ENCODE measurements at places on chromosomes 5 and 9.

DNA sequence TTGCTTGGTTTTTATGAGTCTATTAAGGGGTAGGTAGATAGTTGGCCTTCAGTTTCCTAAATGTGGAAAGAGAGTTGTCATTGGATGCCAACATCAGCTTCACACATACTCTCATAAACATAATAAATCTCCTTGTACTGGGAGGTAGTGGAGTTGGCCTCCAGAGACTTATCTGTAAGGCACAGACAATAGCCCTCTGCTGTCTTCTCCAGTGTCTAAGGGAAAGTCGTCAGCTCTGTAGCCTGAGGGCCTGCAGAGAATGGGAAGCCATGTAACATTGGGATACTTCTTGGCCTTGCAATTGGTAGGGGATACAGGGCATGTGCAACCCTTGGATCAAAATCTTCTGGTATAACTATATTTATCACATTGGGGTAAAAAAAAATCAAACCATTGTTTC lies 331.9 kb upstream of the KLF9 start:
- no peak for DNase-seq

GRCh38 chr9:7844242-7844641 lies 44.7 kb upstream of the DMAC1 start:
- no peak for DNase-seq

- DNase-seq, result no peak
These were observed 117.9 kb downstream of the BNC2 start for GRCh38 chr9:16752601-16753000.

- peak; percentile 78 for DNase-seq
These were observed 95.1 kb downstream of the DAPK1 start for GRCh38 chr9:87592554-87593358.

- DNase-seq, result no peak
These were observed 43.0 kb upstream of the NOTCH1 start for GRCh38 chr9:136588663-136589464.

- no peak for DNase-seq
These were observed 119.1 kb upstream of the COL5A1 start for GRCh38 chr9:134522502-134522848.

DNA sequence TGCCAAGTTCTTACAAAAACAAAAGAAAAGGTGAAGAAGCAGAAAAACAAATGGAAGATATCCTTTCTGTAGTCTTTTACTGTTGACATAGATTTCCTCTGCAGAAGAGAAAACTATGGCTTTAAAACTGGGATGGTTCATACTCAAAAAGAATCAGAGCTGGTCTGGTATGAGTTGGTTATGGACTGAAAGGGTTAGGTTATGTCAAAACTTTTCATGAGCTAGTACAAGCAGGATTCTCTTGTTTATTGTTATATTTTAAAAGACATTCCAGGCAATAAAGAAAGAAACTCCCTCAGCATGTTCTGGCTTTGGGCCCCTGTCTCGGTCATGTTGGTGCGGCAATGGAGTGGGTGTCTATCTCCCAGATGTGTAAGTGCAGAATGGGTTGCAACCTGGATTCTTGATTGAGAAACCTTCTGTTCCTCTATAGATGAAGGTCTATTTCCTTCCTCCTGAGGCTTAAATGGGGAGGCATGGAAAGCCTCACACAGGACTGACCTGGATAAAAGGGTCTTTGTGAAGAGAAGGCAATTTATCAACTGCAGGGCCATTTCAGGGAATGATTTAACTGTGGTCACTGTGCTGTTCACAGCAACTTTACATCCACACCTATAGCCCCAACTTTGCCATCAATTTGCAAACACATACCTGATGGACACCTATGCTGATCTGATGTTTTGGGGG lies 209.6 kb upstream of the TNC start:
- no peak for DNase-seq

GRCh38 chr9:122087406-122088200 lies 5.5 kb downstream of the TTLL11 start:
- no peak for DNase-seq

GRCh38 chr9:98092613-98092931 lies 26.4 kb downstream of the TRIM14 start:
- no peak for DNase-seq

- DNase-seq, result no peak
These were observed 275.8 kb upstream of the RIOK2 start for GRCh38 chr5:97458851-97459250.

GRCh38 chr9:112793213-112793810 lies 42.8 kb downstream of the SNX30 start:
- peak; percentile 75 for DNase-seq

- DNase-seq, result no peak
These were observed 981.7 kb downstream of the NR2F1-AS1 start for GRCh38 chr5:92599217-92599810.

DNA sequence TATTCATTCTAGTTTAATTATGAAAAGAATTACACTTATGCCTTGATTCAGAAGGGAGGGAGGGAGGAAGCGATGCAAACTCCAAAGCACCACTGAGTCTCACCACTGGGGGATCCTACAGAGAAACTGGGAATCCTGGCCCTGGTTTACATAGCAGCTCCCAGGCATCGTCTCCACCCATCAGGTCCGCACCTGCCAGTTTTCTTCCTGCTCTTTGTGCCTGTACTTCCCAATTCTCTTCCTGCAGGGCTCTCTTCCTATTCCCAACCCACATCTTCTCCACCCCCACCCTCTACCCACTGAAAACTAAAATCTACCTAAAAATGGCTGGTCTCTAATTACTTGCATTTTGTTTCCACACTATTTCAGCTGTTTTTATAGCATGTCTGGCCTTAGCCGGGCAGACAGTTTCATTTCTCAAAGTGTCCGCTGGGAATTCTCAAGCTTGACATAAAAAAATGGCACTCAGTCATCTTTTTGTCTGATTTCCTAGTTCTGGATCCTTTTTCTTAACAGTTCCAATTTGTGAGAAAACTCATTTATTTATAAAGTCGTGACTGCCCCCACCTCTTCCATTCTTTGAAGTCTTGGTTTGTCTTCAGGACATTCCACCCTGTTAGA lies 1.6 kb upstream of the TNIP1 start:
- no peak for DNase-seq

GRCh38 chr9:69178583-69179011 lies 4.5 kb downstream of the TJP2 start:
- no peak for DNase-seq

DNA sequence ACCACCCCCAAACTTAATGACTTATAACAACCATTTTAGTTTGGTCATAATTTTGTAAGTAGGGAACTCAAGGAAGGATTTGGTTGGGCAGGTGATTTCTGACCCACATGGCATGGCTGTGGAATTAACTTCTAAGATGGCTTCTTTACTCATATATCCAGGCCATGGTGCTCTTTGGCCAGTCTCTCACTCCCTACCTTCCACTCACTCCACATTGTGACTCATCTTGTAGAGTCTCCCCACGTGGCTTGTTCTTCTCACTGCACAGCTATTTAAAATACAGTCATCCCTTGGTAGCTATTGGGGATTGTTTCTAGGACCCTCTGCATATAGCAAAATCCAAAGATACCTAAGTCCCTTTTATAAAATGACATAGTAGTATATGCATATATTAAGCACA lies 76.6 kb upstream of the MAST4 start:
- DNase-seq, result no peak

DNA sequence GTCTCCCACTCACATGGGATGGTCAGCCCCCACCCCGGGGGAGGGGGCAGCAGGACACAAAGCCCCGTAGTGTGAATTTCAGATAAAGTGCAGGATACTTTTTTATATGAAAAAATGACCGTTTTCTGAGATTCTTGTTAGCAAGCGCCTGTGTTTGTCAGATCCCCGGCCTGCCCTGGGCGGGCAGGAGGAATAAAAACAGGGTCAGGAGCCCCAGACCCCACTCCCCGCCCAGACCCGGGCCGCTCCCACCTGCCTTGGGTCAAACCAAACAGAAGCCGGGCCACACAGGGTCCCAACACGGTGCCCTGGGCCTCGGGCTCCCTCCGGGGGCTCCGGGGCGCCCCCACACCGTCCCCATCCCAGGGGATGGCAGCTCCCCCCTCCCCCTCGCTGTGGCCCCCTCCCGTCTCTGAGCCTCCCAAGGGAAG lies 13.5 kb upstream of the NRARP start:
- no peak for DNase-seq

DNA sequence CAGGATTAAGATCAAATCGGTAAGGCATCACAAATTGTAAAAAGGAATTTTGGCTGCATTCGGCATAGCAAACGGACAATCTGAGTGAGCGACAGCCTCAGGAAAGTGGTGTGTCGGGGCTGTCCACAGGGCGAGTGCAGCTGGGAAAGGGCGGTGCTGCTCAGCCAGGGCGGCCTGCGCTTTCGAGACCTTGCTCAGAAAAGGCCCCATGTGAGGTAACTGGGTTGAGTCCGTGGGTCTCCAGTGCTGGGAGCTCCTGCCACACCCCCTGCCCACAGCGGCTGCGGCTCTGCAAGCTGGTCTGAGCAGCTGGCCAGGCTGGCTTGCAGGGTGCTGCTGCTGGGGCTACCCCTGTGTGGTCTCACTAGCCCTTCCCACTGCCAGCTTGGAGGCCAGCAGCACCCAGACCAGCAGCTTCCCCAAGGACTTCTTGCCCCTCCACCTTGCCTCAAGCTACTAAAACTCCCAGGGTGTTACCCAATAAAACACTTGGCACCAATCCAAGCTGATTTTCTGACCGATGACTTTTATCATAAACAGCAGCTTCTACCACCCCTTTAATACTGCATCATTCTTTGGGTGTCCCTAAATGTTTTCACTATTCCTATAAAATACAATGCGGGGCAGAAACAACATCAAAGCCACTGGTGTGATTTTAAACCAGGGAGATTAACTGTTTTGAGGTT lies 6.2 kb downstream of the SURF2 start:
- no peak for DNase-seq

DNA sequence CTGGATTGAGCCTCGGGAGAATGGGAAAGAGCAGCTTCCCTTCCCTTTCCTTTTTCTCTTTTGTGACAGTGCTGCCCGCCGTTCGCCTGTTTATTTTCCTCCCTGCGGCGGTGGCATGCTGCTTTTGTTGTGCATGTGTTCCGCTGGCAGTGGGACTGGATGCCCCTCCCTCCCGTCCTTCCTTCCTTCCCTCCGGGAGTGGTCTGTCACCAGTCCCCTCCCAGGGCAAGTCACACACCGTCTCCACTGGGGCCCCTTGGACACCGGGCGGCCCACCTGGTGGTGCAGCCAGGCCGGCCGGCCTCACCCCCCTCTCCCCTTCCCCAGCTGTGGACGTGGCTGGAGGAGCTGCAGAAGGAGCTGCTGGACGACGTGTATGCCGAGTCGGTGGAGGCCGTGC lies 214.7 kb downstream of the TRIO start:
- peak; percentile 55 for DNase-seq

- DNase-seq, result no peak
These were observed 55.2 kb upstream of the TUSC1 start for GRCh38 chr9:25733336-25733982.

DNA sequence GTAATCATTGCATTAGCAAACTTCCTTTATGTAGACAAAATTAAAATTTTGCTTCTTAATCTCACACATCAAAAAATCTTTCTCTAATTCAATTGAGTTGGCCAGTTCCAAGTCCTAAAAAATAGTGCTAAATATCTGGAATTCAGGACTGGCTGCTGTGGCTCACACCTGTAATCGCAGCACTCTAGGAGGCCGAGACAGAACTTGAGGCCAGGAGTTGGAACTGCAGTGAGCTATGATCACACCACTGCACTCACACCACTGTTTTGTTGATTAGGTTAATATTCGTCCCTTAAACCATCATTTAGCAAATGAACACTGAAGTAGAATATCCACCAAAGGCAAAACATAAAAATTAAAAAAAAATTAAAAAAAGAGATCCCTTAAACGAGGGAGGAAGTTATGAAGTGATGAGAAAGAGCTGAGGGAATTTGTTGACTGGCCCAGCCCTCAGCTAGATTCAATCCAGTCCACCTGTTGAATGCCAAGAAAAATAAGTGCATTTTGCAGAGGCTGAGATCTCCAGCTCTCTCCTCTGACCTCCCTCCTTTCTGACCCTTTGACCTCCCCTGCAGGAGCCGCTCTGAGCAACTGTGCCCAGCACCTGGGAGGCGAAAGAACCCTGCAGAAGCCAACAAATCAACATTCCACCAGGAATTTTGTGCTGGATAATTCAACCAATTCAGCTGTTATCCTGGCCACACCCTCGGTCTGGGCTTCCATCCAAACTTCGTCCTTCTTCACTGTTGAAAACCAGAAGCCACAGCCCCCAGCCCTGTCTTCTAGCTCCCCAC lies 96.8 kb downstream of the OR2K2 start:
- no peak for DNase-seq

- DNase-seq, result no peak
These were observed 77.7 kb downstream of the NTNG2 start for GRCh38 chr9:132239518-132239917.

DNA sequence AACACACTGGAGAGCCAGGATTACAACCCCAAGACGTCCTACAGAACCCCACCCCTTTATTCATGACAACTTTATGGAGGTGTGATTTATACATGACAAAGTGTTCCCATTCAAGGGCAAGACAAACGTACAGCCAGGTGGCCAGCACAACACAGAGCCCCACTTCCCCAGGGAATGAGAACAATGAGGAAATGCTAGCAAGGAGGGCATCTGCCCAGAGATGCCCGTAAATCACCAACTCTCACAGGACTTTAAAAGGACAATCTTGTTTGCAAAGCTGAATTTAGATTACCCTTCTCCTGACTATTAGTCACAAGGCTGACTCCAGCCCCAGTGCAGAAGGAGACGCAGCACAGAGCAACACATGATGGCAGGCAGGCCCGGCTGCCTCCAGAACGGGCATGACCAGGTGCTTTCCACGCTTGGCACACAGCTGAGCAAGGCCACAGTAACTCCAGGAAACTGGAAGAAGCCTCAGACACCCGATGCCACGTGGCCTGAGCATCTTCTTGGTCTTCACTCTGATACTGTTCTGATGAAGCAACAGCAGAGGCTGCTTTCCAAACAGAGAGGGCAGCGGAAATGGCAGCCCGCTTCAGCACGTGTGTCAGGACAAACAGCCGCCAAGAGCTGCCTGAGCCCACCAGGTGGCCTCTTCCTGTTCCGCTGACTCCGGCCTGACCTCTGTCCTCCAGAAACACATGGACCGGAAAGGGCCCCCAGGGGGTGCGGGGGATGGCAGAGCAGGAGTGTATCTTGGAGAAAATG lies 51.4 kb downstream of the ROR2 start:
- DNase-seq, result no peak

DNA sequence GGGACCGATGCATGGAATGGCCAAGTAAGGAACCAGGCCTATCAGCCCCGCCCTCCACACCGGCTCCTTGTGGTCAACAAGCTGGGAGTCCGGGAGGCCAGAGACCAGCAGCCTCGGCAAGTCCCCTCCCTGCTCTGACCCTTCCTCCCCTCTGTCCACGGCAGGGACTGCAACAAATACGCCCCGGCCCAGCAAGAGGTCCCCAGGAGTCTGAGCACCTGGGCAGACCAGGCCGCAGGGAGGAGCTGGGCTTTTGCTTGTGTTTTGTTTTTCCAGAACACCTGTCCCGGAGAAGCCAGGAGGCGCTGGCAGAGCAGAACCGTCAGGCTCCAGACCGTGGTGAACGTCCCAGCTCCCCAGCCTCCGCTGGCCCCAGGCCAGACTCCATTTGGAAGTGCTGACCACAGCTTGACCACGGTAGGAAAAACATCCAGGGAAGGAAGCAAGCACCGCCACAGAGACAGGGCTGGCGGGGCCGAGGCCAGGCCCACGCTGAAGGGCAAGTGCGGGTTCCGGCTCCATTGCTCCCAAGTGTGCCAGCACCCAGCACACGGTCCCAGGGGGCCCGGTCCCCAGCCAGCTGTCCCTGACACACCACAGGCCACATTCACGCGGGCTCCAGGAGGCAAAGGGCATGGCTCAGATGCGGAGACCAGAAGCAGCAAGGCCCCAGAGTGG lies 56.7 kb downstream of the VAV2 start:
- peak; percentile 85 for DNase-seq

GRCh38 chr9:128701227-128701854 lies 962 bp upstream of the PKN3 start:
- peak; percentile 31 for DNase-seq

GRCh38 chr9:130662099-130662969 lies 2.1 kb upstream of the PRDM12 start:
- no peak for DNase-seq
